ENCODE measurements at places on chromosomes 6 and 20.

DNA sequence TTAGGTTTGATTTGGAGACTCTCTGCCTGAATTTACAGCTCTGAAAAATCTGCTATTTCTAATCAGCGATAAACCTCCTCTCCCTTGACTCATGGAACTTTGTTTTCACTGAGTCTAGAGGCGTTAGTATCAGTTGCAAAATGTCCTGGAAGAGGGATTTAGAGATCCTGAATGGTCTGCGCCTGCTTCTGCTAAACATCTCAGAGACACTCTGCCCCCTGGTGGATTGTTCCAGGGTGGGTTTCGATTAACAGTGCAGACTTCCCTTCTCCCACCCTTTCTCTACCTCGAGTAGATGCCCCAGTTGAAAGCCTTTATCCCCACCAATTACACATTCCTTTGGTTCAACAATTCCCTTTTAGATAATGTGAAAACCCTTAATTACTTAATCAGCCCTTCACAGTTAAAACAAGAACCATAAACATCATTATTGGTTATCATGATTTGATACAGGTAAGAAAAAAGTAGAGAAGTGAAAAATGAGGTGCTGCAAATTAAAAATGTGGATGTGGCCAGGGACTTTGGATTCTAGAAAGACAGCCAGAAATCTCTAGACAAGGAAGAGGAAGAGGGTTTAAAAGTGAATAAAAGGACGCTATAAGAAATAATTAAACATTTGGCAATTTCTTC, 5.5 kb downstream of the HTR1B start:
- no peak for DNase-seq

- DNase-seq: no peak
Measured at GRCh38 chr6:154474648-154475428, 35.6 kb downstream of the CNKSR3 start.

DNA sequence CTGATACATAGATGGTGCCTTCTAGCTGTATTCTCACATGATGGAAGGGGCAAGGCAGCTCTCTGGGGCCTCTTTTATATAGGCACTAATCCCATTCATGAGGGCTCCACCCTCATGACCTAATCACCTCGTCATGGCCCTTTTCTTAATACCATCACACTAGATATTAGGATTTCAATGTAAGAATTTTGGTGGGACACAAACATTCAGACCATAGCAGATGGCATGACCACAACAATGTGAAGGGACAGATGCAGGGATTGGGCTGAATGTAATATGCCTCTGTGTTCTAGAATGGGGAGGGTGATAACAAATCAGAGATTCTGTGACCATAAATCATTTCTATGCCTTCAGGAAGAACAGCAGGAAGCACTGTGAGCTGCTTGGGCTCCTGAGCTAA, 145.8 kb downstream of the LCA5 start:
- DNase-seq: no peak

GRCh38 chr6:157521362-157522335, 140.7 kb downstream of the ZDHHC14 start:
- DNase-seq: no peak

- DNase-seq: no peak
Measured at GRCh38 chr6:111122458-111123286, 35.4 kb downstream of the SLC16A10 start.

GRCh38 chr6:137740967-137741761, 125.9 kb upstream of the TNFAIP3 start:
- DNase-seq: no peak

DNA sequence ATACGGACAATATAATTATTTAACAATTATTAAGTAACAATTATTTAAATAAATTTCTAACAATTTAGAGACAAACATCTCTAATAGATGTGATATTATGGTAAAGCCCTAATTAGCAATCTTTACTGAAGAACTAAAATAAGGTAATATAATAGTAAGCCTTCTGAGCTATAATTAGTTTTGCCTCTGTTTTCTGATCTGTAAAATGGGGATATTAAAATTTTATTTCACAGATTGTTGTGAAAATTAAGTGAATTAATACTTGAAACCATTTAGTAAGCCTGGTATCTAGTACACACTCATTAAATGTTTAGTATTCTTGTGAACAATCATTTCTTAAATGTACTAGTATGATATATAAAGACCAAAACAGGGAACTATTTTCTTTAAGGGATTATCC, 70.3 kb downstream of the CDK19 start:
- no peak for DNase-seq

GRCh38 chr6:30870546-30870945, 13.8 kb upstream of the DDR1 start:
- no peak for DNase-seq

DNA sequence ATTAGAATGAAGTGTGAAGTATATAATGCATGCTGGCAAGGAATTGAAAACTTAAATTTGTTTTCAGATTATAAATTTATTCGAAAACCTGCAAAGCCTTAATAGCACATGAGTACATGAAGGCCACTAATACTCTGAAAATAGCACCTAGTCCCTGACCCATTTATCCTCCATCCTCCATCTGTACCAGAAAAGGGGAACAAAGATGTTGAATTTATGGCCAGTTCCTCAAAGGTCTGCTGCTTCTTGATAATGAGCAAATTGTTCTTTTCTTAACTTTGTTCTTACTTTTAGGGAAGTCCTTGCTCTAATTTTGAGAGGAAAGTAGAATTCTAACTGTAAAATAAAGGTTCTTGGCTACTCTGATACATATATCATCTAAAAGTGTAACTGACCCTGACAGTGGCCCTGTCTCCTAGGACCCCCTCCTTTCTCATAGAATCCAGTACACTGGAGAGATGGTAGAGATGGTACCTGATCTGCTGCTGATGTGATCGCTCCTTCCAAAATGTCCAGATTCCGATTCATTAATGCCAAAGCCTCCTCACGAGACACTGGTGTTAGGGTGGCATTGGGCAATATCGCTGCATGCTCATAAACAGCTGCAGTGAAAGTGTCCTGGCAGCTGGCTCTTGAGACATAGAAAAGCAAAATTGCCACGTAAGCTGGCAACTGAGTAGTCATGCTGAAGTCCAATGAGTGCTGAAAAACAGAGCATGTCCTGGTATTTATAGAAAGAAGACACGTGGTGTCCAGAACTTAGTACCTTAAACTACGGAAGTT, at the start of gene VNN1:
TSS of gene VNN1 (minus strand) at position 704 of the 783 bp plus-strand sequence. CDS start at position 684, 20 bp downstream.
- DNase-seq: no peak

DNA sequence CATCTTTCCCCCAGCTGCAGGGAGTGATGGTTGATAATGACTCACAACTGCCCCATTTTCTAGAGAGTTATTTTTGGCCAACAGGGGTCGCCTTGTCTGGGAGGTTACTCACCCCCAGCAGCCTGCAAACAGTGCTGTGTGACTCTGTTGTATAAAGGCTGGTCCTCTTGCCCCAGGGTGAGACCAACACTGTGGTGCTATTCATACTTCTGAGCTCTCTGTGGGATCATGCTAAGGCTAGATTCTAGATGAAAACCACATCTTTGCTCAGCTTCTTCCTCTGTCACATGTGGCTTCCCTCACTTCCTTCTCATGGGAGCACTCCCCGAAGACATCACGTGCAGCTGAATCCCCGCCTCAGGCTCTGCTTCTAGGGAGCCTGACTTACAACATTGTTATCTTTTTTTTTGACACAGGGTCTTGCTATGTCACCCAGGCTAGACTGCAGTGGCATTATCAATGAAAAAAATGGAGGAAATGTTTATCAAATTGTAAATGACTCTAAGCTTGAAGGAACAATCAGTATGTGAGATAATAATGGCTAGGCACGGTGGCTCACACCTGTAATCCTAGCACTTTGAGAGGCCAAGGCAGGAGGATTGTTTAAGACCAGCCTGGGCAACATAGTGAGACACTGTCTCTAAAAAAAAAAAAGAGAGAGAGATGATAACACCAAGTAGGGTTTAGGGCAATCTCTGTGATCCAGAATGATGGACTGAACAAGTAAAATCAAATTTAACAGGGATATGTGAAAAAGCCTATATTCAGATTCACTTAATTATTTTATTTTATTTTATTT, 55.7 kb upstream of the SLC23A2 start:
- peak; percentile 60 for DNase-seq

DNA sequence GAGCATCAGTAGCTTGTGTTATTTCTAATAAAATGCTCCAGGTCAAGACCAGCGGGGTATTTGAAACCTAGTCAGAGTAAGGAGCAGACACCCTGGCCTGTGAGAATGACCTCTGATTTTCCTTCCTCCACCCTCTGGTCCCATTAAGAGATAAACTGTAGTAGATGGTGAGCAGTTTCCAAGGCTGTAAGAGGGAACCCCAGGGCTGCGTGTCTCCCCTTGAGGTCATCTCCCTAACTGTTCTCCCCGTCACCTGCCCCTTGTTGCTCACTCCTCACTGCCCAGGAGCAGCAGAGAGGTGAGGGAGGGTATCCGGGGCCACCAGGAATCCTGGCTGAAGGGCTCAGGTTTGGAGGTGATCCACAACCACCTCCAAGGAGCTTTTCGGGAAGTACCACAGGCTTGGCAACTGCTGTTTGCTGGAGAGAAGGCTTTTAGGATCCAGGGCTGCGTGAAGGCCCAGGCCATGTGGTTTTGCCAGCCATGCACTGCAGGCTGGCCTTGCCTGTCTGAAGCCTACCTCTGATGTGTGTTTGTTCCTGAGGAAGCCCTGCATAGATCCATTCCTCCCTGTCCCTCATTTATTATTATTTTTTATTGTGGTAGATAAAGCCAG, 62.5 kb downstream of the RREB1 start:
- no peak for DNase-seq

GRCh38 chr6:25279748-25280343, 672 bp downstream of the CARMIL1 start:
- no peak for DNase-seq

DNA sequence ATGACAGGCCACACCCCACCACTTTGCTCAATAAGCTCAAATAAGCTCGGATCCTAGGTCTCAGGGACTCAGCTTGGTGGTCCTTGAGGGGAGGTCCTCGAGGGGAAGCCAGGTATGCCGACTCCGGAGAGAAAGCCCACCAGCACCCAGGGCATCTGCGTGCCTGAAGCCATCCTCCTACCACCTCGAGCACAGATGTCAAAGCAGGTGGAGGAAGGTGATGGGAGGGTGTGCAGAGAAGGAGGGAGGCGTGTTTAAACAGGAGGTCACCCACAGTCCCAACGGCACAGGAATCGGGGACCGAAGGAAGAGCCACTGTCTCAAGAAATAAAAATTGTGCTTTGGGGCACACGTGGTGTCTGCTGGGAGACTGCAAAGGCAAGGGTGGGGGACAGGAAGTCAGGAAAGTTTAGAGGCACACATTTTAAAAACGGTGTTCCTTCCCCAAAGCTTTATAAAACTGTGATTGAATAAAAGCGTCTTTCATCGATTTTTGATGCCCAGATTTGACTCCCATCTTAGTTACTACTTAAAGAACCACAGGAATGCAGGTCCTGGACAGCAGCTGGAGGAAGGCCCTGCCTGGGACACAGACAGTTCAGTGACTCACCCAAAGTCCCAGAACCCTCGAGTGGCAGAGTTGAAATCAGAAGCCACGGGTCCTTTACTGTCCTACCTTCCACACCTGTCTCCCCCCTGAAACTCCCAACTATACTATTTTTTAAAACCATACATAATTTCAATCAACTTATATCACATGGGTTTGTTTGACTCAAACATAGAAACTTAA, 221.0 kb upstream of the PDE10A start:
- DNase-seq: no peak

DNA sequence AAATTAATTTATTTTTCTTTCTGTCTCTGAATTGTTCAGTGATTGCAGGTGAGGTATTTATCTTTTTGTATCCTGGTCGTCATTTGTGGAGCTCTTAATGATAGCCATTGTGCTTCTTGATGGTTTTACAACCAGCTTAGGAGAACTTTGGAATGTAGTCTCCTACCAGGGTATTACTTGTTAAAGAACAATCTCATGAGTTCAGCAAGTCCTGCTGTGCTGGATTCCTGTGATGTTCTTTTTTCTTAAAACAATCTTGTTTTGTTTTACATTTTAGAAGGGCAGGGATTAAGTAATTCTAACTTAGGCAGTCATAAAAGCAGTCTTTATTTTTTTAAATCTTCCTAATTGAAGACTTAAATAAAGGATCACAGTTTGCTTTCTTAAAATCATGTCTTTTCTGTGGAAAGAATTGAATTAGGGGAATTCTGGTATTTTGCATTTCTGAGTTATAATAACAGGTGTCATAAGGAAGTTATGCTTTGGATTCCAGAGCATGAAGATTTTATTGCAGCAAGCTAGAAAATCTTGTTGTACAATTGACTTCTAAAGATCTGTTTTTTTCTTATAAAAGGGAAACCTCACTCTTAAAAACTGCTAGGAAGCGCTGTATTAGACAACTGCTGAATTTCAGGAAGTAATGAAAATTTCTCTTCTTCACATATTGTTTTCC, 23.7 kb downstream of the RIOK1 start:
- DNase-seq: no peak

DNA sequence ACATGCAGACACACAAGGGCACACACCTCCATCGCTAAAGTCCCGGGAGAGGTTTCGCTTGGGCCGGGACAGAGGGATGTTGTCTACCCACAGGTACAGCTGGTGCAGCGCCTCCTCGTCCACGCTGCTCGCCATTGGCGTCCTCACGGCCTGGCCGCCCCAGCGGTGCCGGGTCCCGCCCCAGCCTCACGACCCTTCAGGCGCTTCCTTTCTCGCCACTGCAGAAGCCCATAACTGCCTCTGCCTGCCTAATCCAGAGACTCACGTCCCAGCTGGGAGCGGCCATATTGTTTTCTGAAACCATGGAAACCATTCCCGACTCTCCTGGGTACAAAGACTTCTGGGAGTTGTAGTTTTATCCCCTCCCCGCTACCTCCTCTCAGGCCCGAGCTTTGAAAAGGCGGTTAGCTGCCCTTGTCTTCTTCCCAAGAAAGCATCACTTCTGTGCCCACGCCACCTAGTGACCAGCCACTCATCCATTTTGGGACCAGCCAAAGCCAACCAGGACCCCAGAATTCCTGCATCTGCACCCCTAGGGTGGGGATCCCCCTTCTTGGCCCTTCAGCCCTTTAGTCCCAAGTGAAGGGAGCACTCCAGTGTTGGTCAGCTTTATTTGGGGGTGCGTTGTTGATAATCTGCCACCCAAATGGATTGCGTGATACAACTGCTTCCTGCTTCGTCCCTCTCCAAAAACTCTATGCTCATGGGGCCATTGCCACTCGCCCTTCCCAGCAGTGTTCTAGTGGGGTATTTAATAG, at the start of gene SPEF1:
TSS of gene SPEF1 (minus strand) at position 296 of the 758 bp plus-strand sequence. CDS start at position 135, 161 bp downstream.
- no peak for DNase-seq

DNA sequence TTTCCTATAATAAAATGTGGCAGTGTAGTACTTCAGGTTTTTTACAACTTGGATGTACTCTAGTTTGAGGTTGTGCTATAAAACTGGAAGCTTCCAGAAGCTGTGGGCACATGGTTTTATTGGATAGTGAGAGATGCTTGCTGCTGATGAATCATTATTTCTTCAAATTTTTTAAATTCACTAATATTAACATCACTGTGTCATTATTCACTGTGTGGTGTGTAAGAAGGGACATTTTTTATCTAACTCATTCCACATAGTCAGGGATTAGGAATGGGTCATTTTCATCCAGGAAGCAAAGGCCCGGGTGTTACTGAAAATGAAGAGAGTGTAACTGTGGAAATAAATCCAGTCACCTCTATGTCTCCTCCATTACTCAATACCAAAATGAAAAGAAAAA, 421.0 kb downstream of the TENT5A start:
- no peak for DNase-seq

DNA sequence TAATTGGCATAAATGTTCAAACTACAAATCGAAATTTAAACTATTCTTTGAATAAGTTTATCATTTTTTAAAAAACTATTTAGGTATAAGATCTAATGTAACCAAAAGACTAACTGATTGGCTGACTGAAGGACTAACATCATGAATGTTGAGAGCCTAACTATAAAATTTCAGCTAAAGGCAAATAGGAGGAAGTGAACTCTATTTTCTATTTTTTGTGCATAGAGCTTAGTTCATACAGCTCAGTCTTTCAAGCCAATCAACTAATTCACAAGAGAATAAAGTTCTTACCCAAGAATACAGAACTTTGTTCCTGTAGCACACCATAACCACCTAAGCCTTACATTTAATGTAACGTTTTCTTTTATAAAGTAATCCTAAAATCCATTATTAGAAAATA, 46.3 kb upstream of the STXBP5 start:
- DNase-seq: no peak
